ENCODE measurements at places on chromosomes 7 and 10.

- no peak for DNase-seq
These were observed 264.8 kb downstream of the PTPRN2 start for GRCh38 chr7:158322616-158323530.

DNA sequence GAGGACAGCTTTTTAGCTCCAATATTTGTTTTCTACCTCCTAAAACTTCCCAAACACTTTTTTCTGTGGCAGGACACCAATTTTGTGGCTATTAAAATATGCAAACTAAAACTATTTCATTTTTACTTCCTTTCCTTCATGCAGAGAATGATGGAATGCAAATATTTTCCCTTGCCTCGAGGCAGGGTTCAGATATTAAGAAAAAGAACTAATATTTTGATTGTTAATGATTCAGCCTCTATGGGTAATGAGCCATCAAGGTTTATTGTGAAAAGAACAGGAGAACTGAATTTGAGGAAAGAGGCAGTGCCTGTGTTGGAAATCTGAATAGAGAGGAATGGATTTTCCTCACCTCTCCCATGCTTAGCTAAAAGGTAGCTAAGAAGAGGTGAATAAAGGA lies 43.1 kb upstream of the CASD1 start:
- DNase-seq = no peak

- peak; percentile 28 for DNase-seq
These were observed 151.8 kb upstream of the YAE1 start for GRCh38 chr7:39414224-39415035.

DNA sequence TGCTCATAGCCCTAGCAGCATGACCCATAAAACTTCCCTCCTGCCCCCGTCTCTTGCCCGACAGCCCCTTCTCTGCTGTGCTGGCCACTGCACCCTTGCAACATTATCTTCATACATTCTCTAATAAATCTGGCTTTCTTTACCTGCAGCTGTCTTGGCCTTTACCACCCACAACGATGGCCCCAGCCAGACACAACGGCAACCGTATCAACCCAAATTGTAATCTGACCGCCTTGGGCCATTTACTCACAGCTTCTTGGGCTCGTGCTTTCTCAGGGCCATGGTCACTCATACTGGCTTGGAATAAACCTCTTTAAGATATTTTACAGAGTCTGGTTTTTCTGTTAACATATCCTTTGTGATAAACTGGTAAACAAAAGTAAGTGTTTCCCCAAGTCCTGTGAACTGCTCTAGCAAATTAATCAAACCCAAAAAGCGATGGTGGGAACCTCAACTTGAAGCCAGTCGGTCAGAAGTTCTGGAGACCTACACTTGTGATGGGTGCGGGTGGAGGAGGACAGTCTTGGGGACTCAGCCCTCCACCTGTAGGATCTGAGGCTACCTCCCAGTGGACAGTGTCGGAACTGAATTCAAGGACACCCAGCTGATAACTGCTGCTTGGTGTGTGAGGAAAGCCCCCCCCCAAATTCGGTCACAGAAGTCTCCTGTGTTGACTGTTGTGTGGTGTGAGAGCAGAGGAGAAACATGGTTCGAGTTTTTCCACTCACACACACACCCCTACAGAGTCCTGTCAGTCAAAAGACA lies 87.6 kb upstream of the ATP6V0A4 start:
- DNase-seq = no peak

DNA sequence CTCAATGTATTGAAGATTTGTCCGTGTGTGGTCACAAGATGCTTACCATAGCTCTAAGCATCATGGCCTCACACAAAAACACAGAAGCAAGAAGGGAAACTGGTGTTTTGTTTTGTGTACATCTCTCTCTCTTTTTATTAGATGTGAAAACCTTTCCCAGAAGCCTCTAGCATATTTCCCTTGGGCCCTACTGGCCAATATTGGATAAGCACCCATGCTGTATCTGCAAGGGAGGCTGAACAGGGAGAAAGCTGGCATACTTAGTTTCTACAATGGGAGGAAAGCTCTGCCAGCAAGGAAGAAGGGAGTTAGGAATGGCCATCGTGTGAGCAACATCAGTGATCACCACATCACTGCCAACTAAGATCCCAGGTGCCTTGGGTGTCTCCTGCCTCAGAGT lies 9.6 kb upstream of the NAMPT start:
- no peak for DNase-seq

GRCh38 chr7:45343746-45344145 lies 186.2 kb downstream of the RAMP3 start:
- no peak for DNase-seq

DNA sequence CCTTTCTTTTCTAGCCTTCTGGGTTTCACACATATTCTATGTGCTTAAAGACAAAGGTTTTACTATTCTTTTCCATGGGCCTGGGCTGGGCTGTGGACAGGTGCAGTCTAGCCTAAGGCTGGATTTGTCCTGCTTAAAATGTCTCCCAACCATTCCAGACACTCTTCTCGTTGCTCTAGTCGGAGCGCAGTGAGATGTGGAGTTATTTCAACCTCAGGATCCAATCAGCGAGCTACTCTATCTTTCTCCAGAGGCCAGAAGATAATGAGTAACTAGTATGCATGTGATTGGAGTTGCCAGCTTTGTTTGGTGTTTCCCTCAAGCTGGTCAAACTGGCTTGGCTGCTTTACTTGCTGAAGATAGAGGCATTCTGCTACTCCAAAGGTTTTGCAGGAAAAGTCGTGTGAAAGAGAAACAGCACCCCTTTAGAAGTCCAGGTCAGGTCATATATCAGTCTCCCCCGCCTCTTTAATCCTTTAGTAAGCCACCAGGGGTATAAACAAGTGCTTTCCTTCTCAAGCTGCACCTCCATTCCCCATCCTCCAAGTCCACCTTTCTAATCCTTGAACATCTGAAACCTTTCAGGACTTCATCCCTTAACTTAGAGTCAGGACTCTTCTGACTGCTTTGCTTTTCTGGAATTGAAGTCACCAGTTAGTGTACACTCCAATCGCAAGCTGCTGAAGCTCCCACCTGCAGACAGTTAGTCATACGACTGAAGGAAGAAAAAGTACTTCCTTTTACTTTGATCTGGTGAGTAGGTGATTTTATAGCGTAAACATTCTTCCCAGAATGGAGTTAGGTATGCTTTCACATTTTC lies 78.8 kb downstream of the DNMBP start:
- DNase-seq = peak; percentile 97

GRCh38 chr10:13707156-13707881 lies 120.6 kb downstream of the PRPF18 start:
- DNase-seq = peak; percentile 79

- no peak for DNase-seq
These were observed 617.2 kb downstream of the GRM8 start for GRCh38 chr7:126635545-126635944.

DNA sequence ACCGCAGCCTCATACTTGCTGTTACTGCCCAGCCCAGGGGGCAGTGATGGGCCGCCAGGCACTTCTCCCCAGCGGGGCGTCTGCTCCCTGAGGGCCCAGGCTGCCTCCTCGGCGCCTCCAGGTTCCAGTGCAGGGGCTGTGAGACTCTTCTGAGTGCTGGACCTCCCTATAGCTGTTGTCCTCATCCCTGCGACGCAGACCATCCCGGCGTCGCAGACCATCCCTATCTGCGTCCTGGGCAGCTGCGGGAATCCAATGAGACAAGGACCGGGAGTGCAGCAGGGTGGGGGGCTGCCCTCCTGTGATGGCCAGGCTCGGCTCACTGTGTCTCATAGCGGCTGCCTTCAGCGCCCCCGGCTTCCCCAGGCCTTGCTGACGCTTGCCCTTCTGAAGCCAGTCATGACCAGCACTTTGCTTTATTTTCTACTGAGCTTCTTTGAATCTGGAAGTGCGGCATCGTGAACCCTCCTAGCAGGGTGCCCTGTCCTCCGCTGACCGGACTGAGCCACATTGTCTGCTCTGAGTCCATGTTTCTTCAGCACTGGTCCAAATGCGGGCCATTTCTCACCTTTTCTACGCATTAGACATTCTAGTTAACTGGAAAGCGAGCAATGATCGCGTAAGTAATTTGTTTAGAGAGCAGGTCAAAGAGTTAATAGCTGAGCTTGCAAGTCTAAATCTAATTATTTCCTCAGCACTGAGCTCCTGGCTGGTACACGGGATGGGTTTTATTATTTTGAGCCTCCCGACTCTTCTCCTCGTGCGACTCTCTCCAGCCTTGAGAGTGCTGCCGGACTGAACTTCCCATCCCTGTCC lies 339.5 kb downstream of the WDR37 start:
- no peak for DNase-seq

GRCh38 chr10:80461208-80462183 lies 7.4 kb downstream of the TSPAN14 start:
- peak; percentile 36 for DNase-seq
